ENCODE measurements at places on chromosomes 6 and 20.

GRCh38 chr6:133447924-133448323, 206.8 kb downstream of the EYA4 start:
- ATAC-seq = no peak
- no peaks in the 10 kb centered on the region for H3K36me3 ChIP-seq
- H3K4me1 ChIP-seq = no peaks in the 10 kb centered on the region
- H3K27me3 ChIP-seq = no peaks in the 10 kb centered on the region

DNA sequence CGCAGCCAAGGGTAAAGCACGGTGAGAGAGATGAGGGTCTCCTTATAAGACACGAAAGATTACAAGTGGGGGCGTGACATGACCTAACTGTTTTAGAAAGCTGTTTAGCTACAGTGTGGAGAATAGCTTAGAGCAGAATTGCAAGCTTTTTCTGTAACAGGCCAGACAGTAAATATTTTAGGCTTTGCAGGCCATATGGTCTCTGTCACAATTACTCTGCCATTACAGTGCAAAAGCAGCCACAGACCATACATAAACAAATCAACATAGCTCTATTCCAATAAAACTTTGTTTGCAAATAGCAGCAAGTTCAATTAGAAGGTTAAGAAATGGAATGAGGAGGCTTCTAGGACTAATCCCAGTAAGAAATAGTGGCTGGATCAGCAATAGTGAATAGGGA, 16.8 kb downstream of the PGM3 start:
- no peaks in the 10 kb centered on the region for H3K4me1 ChIP-seq
- no peak overlapping the region for H3K27ac ChIP-seq
- H3K4me3 ChIP-seq = no peak overlapping the region
- no peaks in the 10 kb centered on the region for H3K27me3 ChIP-seq
- ATAC-seq = no peak

GRCh38 chr6:46652603-46653438, at the start of the genes CYP39A1 and SLC25A27:
CYP39A1 (minus strand) TSS chr6:46652818; CDS start chr6:46652582, 236 bp downstream.
SLC25A27 (plus strand) TSS chr6:46652975; CDS start chr6:46653193, 218 bp downstream.
- H3K4me1 ChIP-seq = peaks cover 16% of the 10 kb centered on the region
- H3K36me3 ChIP-seq = no peaks in the 10 kb centered on the region
- H3K4me3 ChIP-seq = peak within 1 kb of the TSS; percentile 87

DNA sequence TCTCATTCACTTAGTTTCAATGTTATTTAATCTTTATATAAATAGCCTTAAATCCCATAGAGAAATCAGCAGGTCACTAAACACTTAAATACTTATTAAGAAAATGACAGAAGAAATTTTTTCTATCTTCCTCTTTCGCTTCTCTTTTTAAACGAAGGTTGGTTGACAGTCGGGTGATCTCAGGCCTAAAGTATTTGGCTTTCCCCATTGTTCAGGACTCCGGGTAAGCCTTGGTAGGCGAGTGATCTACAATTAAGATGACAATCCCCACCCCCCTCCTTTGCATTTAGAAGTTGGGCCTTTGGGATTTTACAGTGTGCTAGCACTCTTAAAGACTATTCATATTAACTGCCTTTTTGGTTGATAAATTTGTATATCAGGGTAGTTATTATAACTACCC, 19.7 kb upstream of the UTRN start:
- H3K27me3 ChIP-seq = no peaks in the 10 kb centered on the region
- peak; percentile 84 for ATAC-seq
- H3K4me1 ChIP-seq = peaks cover 17% of the 10 kb centered on the region
- no peaks in the 10 kb centered on the region for H3K36me3 ChIP-seq
- peak overlapping the region; percentile 22 for H3K27ac ChIP-seq

- no peak for ATAC-seq
- peak overlapping the region; percentile 81 for H3K27ac ChIP-seq
- H3K4me1 ChIP-seq = peaks cover 60% of the 10 kb centered on the region
These were observed 43.9 kb downstream of the RBM38 start for GRCh38 chr20:57435105-57435497.

GRCh38 chr20:50692552-50692933, 1.2 kb upstream of the RIPOR3 start:
- H3K27ac ChIP-seq = no peak overlapping the region
- ATAC-seq = no peak
- H3K27me3 ChIP-seq = peaks cover 58% of the 10 kb centered on the region

Measured in stimulated activated memory B cell treated with anti-CD40 and anti-IgM and Interleukin-4, amounts not matched to agents 10 μg/mL and 1 μg/mL and 100 μg/mL, for 72 hours (primary cell).